ENCODE measurements at places on chromosomes 6 and 20.

- DNase-seq = no peak
These were observed 4.5 kb downstream of the PHACTR3 start for GRCh38 chr20:59608871-59609270.

DNA sequence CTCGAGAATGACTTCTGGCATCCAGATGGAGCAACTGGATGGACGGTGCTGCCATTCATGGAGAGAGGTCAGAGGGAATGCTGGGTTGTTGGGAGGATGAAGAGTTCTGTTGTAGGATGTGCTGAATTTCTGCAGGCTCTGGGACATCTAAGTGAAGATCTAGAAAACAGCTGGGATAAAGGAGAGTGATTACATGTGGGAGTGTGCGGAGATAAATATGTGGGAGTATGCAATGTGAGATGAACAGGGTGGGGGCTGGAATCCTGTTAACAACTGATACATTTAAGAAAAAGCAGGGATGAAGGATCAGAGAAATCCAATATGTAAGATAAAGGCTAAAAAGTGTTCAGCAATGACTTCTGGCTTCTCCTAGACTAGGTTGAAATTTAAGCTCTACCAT, 43.1 kb downstream of the FAXC start:
- no peak for DNase-seq

GRCh38 chr6:5115168-5115567, 30.0 kb downstream of the PPP1R3G start:
- no peak for DNase-seq

DNA sequence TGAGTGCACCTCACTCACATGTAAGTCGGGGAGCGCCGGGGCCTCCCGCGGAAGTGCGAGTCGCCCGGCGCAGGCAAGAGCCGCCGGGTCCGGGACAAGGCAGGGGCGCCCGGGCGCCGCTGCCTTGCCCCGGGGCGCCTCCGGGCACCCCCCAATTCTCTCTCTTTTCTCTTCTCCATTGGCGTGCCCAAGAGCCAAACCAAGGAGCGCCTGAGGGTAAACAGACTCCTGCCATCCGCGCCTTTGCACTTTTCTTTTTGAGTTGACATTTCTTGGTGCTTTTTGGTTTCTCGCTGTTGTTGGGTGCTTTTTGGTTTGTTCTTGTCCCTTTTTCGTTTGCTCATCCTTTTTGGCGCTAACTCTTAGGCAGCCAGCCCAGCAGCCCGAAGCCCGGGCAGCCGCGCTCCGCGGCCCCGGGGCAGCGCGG, 36.8 kb downstream of the GNAS start:
- no peak for DNase-seq

DNA sequence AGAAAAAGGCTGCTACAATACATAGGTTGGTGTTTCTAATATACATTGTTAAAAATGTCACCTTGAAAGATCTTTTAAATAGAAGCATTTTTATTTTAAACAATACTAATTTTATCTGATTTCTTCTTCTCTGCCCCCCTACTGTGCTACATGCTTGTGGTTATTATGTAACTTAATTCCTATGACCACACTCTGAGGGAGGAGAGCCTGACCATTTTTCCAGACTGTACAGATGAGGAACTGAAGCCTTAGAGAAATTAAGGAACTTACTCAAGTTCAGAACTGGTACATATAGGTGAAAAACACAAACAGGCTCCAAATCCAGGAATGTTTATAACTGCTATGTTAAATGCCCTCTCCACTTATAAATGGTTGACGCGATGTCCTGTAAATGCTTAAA, 43.4 kb upstream of the ARHGAP18 start:
- DNase-seq = no peak

DNA sequence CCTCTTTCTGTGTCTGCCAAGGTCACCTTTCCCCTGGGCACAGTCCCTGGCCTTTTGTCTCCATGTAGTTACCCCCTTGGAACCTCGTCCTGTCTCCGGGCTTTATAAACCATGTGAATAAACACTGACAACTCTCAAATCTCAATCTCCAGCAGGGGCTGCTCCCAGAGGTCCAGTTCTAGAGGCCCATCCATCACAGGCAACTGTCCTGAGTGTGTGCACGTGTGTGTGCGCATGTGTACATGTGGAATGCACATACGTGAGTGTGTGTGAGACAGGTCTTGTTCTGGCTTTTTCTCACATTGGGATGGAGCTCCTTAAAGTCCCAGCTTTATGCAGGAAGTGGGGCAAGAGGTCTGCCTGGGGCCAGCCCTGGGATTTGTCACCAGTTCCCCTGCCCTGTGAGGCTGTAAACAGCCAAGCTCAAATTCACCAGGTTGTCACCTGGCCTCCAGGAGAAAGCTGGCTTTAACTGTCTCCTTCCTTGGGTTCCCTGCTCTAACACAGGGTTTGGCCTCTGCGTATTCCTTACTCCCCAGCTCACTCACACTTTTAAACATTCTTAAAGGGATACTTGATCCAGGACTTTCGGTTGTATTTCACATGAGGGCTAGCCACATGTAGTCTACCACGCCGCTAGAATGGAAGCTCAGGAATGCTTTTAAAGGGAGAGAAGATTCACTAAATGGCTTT, 42.7 kb downstream of the RAMACL start:
- DNase-seq = no peak

DNA sequence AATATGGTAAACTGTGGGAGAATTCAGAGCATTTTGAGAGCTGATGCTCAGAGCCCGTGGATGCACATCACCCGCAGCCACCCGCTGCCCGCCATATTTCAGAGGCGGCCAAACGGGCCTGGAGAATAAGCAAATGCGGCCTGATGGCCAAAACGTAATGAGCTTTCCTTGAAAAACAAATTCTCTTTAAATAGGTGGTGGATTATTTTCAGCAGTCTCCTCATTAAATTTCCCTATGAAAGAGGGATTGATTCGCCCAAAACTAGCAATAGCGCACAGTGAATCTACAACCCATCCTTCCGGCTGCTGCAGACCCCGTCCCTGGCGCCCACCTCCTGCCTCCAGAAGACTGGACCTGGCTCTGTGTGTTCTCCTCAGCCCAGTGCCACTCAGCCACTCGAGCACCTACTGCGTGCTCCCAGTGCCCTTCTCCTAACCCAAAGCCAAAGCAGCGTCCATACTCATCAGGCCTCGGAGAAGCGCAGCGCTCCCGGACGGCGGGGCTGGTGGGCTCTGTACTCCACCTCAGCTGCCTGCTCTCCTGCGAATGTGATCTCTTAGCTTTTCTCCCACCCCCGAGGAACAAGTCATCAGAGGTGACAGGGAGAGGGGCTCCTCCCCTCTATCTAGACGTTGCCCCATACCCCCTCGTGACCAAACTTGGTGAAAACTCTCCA, 224.8 kb downstream of the TAF4 start:
- no peak for DNase-seq

GRCh38 chr6:35599761-35600658, 87.3 kb upstream of the TULP1 start:
- DNase-seq = no peak

DNA sequence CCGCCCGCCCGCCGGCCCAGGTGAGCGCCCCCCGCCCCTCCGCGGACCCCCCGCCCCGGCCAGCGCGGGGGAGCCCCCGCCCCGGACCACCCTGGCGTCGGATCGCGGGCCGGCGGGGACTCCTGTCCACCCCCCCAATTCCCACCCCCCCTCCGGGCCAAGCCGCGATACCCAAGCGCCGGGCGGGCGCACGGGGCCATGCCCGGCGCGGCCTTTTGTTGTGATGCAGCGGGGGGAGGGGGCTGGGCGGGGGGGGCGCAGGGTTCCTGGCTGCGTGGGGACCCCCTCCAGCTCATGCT, 245 bp downstream of the SRC start:
- DNase-seq = no peak

- peak; percentile 82 for DNase-seq
These were observed at the start of gene HACE1 for GRCh38 chr6:104859225-104860146. TSS of gene HACE1 (minus strand) at chr6:104859919. CDS start at chr6:104859642, 277 bp downstream.

- DNase-seq = no peak
These were observed 44.1 kb downstream of the CFAP61 start for GRCh38 chr20:20096421-20096820.

DNA sequence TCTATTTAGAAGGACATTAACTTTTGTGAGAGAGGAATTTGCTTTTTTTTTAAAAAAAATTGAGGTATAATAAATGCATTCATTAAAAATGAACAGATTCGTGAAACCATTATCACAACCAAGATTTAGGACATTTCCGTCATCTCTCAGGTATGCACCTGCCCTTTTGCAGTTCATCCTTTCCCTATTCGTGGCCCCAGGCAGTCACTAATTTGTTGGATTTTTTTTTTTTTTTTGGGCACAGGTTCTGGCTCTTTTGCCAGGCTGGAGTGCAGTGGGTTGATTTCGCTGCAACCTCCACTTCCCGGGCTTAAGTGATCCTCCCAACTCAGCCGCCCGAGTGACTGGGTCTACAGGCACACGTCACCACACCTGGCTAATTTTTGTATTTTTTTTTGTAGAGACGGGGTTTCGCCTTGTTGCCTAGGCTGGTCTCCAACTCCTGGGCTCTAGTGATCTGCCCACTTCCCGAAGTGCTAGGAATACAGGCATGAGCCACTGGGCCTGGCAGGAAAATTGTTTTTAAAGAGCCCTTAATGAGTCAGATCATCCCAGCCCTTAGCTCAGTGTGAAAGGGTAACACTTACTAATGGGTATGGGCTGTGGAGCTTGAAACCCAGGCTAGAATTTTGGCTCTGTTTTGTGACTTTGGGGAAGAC, 9.2 kb downstream of the PHF3 start:
- DNase-seq = no peak

DNA sequence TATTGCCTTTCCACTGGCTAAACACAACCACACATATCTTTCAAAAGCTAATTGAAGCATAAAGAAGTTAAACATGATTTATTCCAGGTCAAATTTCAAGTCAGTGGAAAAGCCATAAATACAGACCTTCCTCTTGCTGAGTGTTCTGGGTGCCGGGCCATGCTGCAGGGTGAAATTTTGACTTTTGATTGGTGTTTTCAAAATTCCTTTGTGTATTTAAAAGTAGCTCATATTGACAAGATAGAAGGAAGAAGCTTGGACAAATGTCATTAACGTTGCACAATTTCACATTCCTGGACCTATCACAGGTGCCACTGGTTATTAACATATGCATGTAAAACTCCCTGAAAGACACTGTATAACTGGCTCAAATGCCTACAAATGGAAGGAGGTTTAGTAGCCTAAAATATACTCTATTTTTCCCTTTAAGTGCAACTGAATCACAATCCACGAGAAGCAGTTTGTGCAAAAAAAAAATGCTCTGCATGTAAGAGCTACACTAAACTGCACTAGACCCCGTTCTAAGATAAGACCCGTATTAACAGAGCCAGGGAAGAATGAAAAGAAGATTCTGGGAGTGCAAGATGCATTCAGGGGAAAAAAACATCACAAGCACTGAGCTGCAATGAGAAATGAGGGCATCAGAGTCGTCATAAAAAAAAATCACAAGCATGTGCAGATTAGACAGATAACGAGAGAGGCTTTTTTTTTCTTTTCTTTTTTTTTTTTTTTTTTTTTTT, 30.4 kb downstream of the ATXN1 start:
- no peak for DNase-seq

DNA sequence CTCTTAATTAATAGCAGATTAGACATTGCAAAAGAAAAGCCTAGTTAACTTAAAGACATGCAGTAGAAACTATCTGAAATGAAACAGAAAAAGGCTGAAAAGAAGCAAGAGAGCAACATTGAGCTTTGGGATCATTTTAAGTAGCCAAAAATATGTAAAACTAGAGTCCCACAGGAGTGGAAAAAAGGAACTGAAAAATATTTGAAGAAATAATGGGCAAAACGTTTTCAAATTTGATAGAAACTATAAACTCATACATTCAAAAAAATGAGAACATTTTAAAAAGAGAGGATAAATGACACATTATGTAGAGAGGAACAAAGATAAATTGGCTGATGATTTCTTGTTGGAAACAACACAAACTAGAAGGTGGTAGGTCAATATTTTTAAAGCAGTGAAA, 166.1 kb upstream of the AKAP12 start:
- no peak for DNase-seq

GRCh38 chr20:53103124-53103523, 131.0 kb downstream of the TSHZ2 start:
- DNase-seq = no peak

DNA sequence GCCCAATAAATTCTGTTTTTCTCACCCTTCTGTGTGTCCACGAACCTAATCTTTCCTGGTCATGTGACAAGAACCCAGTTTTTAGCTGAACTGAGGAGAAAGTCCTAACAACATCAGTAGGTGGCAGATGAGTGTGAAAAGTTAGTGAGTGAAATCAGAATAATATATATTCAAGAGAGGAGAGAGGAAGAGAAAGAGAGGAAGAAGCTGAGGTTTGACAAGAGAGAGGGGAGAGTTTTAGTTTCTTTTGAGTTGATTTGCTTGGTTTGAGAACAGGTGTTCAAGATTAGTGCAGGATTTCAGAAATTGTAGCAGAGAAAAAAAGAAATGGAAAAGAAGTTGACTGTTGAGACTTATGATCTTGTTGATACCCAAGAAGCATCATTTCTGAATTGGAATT, 930.5 kb upstream of the FLRT3 start:
- DNase-seq = no peak

DNA sequence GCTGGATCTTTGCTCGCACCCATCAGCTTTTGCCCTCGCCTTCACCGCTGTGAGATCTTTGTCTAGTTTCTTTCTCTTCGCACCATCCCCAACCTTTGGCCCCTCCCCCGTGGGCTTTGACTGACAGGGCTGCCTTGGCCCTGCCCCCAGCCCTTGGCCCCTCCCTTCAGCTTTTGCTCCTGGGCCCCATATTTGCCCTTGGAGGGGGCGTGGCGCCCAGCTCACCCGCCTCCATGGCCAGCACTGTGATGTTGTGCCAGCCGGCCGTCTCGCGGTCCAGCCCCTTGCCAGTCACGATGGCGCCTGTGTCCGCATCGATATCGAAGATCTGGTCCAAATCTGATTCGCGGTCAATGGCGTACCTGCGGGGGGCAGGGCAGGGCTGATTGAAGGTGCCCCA, 81.1 kb downstream of the CD40 start:
- DNase-seq = peak; percentile 67

DNA sequence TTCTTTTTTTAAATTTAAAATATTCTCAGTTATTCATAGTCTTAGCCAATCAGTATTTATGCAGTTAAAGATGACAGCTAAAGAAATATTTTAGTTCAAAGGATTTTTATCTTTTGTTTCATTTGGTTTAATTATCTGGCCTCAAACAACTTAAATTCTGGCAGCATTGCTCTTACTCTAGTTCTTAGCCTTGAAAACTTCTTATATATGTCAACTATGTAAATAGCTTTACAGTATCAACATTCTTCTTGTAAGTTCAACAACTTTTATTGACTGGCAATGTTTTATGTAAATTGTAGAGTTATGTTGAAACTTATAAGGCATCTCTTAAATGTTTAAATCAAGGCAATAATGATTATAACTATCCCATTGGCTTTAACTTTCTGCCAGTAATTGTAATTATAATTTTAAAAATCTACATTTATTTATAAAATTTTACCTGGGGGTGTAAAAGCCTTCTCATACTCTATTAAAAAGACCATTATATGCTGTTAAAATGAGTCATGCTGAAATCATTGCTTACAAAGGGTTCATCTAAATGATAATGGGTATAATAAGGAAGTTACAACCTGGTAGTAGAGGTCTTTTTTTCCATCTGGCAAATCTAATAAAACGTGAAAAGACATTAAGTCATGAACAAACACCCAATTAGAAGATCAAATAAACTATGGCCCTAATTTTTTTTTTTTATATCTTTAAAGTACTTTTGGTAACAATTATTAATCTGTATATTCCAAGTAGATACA, 45.8 kb upstream of the FAM184A start:
- no peak for DNase-seq

GRCh38 chr20:52049001-52049731, 142.4 kb downstream of the ZFP64 start:
- no peak for DNase-seq

All from K562 (cell line).